ENCODE measurements at places on chromosomes 6 and 20.

GRCh38 chr6:165260462-165260861 lies 48.9 kb downstream of the C6orf118 start:
- DNase-seq: no peak

- DNase-seq: no peak
Observed at GRCh38 chr20:2602746-2603145, 49.7 kb upstream of the NOP56 start.

- DNase-seq: no peak
Observed at GRCh38 chr20:51446656-51447055, 95.9 kb downstream of the NFATC2 start.

- DNase-seq: no peak
Observed at GRCh38 chr20:17026346-17026745, 200.5 kb upstream of the PCSK2 start.

DNA sequence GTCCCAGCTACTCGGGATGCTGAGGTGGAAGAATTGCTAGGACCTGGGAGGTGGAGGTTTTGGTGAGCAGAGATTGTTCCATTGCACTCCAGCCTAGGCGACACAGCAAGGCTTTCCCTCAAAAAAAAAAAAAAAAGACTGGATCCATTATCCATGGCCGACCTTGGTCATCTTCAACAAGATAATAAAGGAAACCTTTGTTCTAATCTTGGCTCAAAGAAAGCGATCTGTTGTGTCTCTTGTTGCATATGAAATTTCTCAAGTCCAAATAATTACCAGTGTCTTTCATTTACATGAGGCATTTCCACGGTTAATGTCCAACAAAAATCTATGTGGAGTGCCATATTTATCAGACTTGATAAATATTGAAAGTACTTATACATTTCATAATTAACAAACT lies 23.7 kb upstream of the KIF16B start:
- DNase-seq: no peak

- no peak for DNase-seq
Observed at GRCh38 chr6:104700371-104701185, 159.1 kb downstream of the HACE1 start.

GRCh38 chr6:34576286-34576955 lies 20.3 kb upstream of the SPDEF start:
- DNase-seq: peak; percentile 32

- peak; percentile 84 for DNase-seq
Observed at GRCh38 chr6:24766680-24767462, 7.9 kb upstream of the GMNN start.

DNA sequence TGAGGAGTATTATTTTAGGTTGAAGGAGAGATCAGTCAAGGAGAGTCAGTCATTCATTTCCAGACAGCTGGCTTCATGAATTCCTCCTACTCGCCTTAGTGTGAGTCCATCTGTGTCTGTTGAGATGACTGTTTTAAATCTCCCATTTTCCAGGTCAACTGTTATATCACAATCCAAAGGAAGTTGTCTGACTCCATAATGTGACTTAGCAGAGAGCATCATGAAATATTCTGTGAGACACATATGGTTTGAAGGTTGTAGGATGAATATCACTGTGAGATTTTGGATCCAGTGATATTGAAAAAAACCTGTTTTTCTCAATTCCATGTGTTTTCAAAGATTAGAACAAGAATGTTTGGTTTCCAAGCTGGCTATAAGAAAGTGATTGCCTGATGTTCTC lies 530.2 kb upstream of the MAN1A1 start:
- no peak for DNase-seq

DNA sequence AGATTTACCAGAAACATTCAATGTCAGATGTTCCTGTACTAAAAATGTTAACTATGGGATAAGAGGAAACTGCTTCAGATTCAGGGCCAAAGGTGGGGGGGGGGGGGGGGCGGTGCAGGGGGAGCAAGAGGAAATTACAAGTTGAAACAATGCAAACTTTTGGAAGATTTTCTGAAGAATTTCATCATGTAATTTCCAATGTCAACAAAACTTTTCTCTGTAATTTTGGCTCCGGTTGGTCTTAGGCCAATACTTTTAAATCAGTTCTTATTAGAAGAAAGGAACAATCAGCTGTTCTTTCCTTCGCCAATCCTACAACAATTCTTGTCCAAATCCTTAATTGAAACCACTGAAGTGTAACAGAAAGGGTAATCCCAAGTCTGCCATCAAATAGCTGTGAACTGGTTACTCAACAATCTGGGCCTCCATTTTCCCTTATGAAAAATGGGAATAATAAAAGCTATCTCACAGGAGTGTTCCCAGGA lies 13.1 kb downstream of the UQCC1 start:
- no peak for DNase-seq

- DNase-seq: no peak
Observed at GRCh38 chr6:139722530-139722929, 348.1 kb upstream of the CITED2 start.

DNA sequence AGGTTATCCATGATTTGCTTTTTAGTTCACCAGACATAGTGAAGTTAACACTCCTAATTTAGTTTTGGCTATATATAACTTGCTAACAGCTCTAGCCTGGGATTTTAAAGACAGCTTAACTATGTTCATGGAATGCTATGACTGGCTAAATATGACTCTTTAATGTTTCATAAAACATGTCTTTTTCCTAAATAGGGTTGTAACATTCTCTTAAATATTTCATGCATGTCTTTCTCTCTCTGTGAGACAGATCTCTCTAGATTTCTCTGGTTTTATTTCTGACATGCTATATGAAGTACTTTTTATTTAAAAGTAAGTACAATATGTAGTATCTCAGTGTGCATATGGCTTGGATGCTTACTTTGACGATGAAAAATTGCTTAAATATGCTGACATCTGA lies 35.7 kb downstream of the MACROD2 start:
- DNase-seq: no peak

DNA sequence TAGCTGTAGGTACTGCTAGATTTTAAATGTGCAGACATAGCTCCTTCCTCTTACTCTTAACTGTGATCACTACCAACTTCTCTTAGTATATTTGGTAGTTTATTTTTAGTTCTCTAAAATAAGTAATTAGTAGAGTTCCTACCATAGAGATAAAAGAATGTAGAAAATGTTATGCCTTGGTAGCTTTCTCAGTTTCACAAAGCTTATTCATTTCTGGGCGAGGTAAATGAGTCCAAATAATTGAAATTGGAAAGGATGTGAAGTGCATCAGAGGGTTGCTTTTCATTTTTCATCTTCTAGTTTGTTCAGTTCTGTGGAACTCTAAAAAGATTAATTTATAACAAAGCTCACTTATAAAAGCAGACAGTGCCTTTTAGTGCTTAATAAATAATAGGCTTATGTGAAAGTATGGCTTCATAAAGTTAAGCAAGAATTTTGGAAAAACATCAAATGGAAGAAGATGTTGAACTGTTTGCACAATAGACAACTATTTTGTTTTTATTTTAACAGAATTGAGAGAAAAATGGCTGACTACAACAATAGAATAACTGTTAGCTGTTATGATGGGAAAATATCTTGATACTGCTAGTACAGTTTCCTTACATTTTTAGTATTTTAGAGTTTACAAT lies 303.7 kb downstream of the UTRN start:
- DNase-seq: no peak

DNA sequence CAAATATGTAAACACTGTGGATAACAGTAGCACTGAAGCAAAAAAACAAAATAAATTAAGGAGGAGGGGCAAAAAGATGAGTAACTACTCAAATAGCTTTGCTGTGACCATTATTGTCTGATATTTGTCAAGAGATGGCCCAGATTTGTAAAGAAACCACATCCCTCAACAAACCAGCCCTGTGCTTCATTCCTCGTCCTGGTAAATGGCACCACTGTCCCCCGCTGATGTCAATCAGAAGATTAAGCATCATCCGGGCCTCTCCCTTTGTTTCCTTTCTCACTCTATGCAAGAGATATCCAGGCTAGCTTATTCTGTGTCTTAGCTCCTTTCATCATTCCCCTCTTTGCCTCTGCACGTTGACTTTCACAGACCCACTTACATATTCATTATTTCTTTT lies 259.0 kb downstream of the SYNE1 start:
- no peak for DNase-seq

DNA sequence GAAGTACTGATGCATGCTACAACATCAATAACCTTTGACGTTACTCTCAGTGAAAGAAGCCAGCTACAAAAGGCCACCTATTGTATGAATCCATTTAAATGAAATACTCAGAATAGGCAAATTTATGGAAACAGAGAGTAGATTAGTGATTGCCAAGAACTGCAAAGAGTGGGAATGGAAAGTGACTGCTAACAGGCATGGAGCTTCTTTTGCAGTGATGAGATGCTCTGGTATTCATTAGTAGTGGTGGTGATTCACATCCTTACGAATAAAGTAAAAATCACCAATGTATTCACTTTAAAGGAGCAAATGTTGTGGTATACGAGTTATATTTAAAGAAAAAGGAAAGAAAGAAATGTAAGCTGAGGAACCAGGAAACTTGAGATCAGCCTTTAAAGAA lies 126.8 kb upstream of the SAMD5 start:
- DNase-seq: no peak

Measured in hematopoietic multipotent progenitor cell treated with erythropoietin and hydrocortisone succinate and interleukin-3 and kit ligand, for 4 days (in vitro differentiated cells).